Activated naive CD4-positive, alpha-beta T cell treated with anti-CD3 and anti-CD28 coated beads, Interleukin-2, amount 50 U/mL, for 72 hours (primary cell): ENCODE measurements at places on chromosomes 2 and 18. TPM values are rescaled to one million over a fixed set of nuclear protein-coding genes. Genes with fewer than 3 reads are reported as not detected.

GRCh38 chr18:30500240-30500945 lies 542.1 kb downstream of the DSC3 start:
- DNase-seq, result no peak

Gene MERTK
- 1.1 TPM for total RNA-seq

Gene RIT2
- total RNA-seq, result not detected

DNA sequence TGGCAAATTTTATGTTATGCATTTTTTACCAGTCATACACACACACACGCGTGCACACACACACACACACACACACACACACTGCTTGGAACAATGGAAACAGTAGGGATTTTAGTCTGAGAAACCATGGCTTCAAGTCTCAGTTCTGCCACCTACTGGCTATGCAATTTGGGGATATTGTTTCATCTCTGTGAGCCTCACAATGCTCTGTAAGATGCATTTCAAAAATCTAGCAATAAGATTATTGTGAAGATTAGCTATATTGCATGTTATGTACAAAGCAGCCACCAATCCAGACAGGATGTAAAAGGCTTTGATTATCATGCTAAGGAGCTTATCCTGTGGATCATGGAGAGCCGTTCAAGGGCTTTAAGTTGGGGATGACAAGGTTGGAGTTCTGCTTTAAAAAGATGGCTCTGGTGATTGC lies 401.4 kb downstream of the NBAS start:
- no peak for DNase-seq

GRCh38 chr2:38509947-38510326 lies 92.8 kb downstream of the HNRNPLL start:
- DNase-seq, result no peak

DNA sequence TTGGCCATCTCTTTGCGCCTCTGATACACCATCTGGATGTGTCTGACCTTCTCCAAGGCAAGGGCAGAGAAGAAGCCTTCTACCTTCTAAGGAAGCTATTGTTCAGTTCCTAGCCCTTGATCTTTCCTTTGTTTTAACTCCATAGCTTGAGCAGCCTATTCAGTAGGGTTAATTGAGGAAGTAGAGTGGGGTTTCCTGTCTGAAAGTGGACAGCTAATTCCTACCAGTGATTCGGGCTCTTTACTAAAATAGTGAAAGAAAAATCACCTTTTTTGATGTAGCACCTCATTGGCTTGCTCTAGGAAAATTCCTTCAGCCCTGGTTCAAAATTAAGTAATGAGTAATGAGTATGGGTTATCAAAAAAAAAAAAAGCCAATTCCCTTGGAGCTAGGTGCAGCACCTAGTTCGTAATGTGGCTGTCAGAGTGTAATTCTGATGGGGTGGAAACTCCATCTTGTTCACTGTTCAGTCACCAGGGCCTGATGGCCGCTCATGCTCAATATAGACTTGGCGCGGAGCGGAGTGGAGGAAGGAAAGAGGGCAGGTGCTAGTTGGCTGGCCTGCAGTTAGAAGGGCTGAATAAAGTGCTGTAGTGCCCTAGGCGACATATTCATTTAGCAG lies 2.9 kb upstream of the MGAT5 start:
- DNase-seq, result no peak

- no peak for DNase-seq
Observed at GRCh38 chr2:129604560-129604959, 374.9 kb upstream of the RAB6C start.

Gene RAX
- 0.56 TPM for total RNA-seq

GRCh38 chr2:3597567-3597966 lies 2.7 kb downstream of the COLEC11 start:
- no peak for DNase-seq

Gene GALNT5
- total RNA-seq, result not detected

Gene FZD7
- total RNA-seq, result 0.30 TPM

DNA sequence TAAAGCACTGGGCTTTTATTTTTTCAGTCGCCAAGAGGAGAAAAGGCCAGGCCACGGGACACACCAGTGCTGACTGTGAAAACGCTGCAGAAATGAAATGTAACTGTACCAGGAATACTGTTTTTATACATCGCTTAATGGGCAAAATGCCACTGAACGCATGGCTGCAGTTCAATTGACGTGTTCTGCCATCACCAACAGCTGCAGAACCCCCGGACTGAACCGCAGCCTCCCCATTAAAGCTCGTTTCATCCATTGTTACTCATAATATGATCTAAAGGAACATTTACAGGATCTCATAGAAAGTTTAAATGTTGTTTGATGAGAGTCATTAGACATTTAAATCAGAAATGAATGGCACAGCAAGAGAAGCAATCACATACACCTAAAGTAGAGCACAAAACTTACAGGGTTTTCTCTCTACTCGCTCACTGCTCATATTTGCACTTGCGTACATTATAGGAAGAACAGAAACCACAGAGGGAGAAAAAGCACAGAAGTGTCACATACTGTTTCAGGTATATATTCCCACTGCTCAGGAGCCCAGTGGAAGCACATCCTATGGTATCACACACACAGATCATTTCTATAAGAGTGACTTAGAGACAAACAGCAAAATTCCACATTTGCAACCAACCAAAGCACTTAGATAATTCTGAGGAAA lies 35.3 kb downstream of the TCF4 start:
- DNase-seq, result no peak

DNA sequence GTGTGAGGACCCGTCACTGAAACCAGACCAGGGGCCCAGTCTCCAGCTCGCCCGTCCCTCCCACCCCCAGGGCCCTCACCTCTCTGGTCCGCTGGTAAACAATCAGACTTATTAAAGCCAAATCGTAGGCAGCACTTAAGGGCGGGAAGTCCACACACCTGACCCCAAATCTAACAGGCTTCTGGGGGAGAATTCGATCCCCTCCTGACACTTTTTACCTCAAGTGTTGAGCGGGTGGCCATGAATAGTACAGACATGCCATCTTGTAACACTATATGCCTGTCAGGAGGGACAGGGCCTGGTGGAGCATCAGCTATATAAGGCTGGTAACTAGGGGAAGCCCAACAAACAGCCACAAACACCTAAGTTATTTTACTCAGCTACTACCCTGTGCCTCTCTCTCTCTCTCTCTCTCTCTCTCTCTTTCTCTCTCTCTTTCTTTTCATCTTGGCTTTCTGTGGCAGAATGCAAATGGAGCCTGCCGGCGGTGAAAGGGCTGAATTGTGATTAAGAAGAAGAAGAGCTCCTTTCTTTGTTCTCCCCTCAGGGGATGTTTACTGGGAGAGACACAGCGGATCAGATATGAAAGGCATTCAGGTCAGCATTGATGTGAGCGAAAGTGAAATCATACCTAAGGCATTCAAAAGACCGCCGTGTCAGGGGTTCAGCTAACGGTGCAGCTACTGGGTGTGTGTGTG lies 9.5 kb downstream of the ZEB2 start:
- no peak for DNase-seq

- no peak for DNase-seq
Observed at GRCh38 chr2:10688921-10689807, 611 bp downstream of the NOL10 start.

DNA sequence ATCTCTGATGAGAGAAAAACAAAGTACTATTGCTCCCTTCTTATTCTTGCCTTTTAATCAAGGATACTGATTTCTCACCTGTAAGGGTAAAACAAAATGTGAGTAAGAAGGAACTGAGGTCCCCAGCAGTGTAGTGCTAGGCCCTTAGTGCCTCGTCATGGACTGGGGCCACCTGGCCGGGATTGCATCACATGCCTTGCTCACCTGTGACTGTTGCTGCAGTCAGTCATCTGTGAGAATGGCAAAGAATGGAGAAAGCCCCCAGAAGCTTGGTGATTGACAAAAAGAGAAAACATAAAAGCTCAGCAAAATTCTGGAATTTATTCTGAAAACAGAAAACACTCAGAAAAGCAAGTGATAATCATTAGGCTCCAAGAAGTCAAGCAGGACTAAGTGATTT lies 63.4 kb downstream of the SPATS2L start:
- DNase-seq, result no peak

- no peak for DNase-seq
Observed at GRCh38 chr2:232238108-232238507, 140.4 kb upstream of the ALPP start.

GRCh38 chr18:57813245-57813644 lies 10.1 kb upstream of the ATP8B1 start:
- no peak for DNase-seq

GRCh38 chr2:129068543-129068942 lies 749.9 kb upstream of the HS6ST1 start:
- no peak for DNase-seq

DNA sequence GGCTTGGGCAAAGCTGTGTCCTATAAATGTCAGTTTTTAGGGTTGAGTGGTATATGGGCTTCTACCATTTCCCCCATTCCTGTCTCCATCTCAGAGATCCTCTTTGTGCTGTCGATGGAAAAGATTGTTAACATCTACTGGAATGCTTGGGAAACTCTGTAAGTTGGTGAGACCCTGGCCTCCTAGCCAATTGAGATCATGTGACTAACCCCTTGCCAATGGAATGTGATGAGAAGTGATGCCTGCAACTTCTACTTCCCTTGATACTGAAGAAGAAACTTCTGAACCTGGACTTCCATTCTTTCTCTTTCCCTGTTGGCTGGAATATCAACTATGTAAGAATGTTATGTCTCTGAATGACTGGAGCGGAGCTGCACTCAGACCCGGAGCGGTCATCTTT lies 14.5 kb downstream of the SLC39A10 start:
- no peak for DNase-seq

Gene ARHGAP25
- 37.7 TPM for total RNA-seq

GRCh38 chr2:207487650-207488311 lies 42.0 kb upstream of the CREB1 start:
- DNase-seq, result no peak

GRCh38 chr18:8176554-8176953 lies 432.7 kb upstream of the RAB12 start:
- no peak for DNase-seq

GRCh38 chr2:5057891-5058351 lies 634.3 kb upstream of the SOX11 start:
- no peak for DNase-seq

- DNase-seq, result no peak
Observed at GRCh38 chr2:199932312-199932855, 21.3 kb downstream of the C2orf69 start.

Gene GALR1
- total RNA-seq, result not detected

Gene PIKFYVE
- 25.9 TPM for total RNA-seq

DNA sequence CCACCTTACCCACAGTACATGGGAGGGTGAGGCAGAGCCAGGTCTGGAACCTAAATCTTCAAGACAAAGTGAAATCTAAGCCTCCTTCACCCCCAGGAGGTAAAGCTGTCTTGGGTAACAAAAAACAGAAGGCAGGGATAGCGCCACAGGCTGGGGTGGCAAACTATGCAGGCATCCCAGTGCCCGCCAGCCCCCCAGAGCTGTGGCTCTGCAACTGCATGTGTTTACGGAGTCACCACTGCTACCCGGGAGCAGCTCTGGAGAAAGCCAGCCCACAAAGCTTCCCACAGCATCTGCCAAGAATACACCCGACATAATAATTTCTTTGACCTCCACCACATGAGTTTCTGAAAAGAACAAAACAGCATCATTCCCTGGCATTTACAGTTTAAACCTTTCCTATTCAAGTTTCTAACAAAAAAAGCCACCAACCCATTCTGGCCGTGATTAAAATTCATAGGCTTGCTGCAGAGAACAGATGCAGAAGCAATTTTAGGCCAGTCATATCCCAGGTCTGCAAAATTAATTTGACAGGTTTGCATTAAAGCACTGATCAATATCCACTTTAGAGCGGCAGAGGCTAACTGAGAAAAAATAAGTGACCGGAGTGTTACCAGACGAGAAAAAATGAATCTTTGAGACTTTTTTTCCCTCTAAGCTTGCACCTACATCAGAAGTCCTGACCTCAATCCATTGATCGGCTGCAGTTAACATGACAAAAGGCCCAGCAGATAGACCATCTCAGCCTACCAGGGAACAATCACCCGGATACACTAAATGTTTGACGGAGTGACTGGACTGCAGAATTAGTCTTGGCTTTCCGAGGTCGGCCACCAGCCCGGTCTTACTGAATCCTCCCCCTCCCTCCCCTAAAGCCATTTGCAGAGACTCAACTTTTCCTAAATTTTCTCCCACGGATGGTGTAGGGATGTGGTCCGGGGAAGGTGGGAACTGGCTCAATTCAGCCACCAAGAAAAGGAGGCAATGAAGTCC lies 309.6 kb upstream of the SKOR2 start:
- no peak for DNase-seq

- no peak for DNase-seq
Observed at GRCh38 chr2:20506201-20506685, 59.4 kb downstream of the RHOB start.

DNA sequence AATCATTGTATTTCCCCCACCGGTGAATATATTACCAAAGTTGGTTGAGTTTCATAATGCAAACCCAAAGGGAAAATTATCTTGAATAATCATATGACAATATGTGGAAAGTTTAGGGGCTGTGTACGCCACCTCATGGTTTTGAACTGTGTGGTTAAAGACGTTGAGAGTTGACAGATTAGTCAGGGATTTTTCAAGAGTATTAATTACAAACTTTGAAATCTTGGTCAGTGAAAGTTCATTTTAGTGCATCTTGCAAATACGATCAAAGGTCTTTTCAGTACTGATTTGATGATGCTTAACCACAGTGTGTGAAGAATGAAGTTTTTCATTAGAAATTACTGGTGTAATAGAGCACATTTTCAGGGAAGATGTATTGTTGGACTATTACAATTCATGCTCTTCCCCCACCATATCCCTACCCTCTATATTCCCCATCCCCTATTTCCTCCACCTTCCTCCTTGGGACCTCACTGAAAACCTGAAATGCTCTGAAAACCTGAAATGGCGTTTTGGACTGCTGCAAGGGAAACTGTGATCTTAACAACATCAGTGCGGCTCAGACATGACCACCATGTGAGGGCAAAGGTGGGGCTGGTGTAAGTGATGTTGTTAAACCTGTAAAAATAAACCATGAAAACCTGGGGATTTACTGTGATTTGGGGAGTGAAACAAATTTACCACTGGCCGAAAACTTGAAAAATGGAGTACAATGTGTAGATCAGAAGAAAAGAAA lies 4.5 kb upstream of the BCL2L11 start:
- DNase-seq, result no peak

DNA sequence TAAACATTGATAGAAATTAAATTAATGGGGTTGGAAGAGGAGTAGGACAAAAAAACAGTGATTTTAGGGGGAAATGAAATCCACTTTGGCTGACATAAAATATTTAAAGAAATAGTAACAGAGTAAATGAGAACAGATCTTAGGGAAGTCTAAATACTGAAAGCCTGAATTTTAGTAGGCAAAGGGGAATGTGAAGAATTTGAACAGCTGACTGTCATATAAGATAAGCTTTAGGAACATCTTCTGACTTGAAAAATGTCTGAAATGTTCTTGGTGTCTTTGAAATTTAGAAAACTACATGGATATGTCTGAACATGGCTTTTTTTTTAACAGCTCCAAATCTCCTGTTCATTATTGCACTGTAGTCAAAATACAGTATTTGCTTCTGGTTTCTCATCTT lies 150.3 kb downstream of the CALCRL start:
- no peak for DNase-seq
